Stimulated activated CD4-positive, alpha-beta T cell treated with anti-CD3 and anti-CD28 coated beads, TNF-alpha, amount 100 ng/mL, for 1 hour (primary cell): ENCODE measurements at places on chromosomes 2 and 18.

- DNase-seq: no peak
Measured at GRCh38 chr18:63994783-63995399, 25.0 kb downstream of the SERPINB8 start.

- DNase-seq: no peak
Measured at GRCh38 chr2:20595439-20596192, 55.3 kb downstream of the HS1BP3 start.

GRCh38 chr2:27428978-27429541, 629 bp downstream of the NRBP1 start:
- DNase-seq: peak; percentile 46

GRCh38 chr2:60840880-60841279, 40.5 kb upstream of the REL start:
- DNase-seq: no peak

GRCh38 chr18:8358033-8358765, 251.0 kb upstream of the RAB12 start:
- DNase-seq: no peak

DNA sequence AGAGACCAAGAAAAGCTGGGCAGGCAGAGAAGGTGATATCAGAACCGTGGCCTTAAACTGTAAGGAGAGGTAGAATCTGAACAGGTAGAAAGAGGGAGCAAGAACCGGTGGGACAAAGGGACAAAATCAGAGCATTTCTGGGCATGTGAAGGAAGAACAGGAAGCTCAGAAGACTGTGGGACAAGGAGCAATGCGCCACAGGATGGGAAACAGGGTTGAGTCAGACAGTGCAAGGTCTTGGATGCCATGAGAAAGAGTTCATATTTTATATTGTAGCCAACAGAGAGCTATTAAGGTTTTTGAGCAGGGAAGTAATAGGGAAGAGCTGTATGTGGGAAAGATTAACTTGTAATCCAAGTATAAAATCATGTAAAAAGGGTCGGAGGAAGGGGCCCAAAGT, 106.4 kb upstream of the UGP2 start:
- no peak for DNase-seq

DNA sequence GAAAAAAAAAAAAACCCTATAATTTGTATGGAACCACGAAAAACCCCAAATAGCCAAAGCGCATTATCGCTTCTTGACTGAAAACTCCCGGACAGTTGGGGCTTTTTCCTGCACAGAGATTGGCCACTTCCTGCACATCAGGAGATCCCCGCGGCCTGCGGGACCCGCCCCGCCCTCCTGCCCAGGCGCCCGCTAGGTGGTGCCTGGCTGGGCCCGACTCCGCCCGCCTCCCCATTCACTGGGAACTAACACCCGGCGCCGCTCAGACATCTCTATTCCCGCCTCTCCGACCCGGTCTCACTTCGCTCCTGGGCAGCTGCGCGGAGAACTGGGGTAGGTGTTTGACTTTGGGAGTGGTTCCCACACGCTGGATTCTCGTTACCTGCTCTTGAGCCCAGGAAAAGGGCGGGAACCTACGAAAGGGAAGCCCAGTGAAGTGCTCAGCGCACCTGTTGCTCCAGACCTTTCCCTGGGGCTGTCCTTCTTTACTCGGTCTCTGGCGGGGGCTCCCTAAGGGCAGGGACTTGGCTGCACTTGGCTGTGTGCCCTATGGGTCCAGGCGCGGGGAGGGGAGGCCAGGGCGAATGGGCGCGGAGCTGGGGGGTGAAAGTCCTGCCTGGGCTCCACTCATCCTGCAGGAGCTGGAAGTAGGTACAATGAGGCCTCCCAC, at the start of gene HMSD:
TSS of gene HMSD (plus strand) at position 234 of the 670 bp plus-strand sequence. CDS start 4,155 bp downstream, outside the sequence.
- DNase-seq: no peak

GRCh38 chr2:8543060-8543382, 138.8 kb upstream of the ID2 start:
- DNase-seq: no peak

DNA sequence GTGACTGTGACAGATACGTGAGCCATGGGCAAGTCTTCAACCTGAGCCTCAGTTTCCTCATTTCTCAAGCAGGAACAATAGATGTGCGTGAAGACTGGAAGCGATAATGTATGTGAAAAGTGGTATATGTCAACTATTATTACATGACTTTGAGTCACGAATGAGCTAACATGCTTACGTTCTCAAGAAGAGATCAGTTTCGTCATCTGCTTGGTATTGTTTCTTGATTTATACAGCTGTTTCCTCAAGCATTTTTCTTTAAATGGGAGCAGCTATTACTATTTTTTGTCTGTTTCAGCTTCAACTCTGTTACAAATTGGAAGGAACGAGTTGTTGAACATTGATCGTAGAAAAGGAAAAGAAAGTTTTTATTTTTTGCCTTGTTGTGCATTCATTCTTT, 48.5 kb upstream of the THOC1 start:
- no peak for DNase-seq

GRCh38 chr2:61045999-61046398, 19.7 kb upstream of the SANBR start:
- no peak for DNase-seq
